ENCODE measurements at places on chromosomes 7 and 10.

DNA sequence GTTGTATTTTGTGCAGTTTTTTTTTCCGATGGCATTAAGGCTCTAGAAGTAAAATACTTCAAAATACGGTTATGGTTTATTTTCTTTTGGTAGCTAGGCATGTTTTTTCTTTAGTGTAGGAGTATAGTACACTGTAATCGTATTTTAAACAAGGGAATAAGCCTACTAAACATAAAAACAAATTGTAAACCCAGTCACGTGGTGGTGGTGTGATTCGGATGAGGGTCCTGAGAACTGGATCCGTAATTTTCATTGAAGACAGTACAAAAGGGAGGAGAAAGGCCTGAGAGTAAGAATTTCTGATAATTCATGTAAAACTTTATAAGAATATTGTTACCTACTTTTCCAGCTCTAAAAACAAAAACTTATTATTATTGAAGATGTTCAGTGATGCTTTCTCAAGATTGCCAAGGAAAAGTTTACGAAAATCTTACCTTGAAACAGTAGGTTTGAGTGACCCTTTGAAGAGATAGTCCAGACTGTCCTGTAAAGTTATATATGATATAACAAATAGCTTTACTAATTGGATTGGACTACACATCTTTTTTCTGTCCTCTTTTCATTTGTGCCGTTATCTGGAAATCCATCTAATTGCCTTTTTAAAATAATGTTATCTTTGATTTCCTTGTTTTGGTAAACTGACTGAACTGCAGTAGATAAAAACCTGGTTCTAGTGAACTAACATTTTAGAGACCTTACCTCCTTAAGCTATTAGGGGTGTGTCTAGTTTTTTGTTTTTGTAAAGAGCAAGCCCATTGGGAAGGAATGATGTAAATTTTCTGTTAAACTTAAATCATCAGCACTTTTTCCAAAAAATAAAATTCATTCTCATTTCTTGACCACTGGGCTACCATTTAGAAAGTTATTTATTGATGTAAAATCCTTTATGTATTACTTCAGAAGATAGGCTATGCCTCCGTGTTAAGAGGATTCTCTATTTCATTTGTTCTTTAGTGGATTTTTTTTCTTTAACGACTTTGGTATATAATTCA lies 1.0 kb upstream of the PBLD start:
- DNase-seq: no peak

DNA sequence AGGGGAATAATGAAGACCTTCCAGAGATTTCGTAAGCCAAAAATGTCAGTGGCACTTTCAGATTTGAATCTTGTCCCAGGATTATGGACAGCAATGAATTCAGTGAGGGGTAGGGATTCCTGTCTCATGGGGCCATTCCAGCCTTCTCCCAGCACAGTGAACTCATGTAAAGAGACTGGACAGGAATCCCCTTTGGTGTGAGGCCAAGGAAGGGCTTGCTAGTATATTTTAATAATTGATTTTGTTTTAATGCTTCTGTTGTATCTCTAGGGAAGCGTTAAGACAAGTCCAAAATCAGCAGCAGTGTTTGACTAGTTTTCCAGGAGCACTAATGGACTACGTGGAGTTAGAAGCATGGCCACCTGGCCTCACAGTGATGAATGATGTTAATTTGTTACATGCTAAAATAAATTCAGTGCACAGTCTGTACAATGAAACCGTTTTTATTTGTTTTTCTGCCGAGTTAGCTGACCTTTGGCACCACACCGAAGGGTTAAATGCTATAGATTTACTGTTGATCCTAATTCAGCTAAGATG lies 214.0 kb upstream of the DKK1 start:
- no peak for DNase-seq

DNA sequence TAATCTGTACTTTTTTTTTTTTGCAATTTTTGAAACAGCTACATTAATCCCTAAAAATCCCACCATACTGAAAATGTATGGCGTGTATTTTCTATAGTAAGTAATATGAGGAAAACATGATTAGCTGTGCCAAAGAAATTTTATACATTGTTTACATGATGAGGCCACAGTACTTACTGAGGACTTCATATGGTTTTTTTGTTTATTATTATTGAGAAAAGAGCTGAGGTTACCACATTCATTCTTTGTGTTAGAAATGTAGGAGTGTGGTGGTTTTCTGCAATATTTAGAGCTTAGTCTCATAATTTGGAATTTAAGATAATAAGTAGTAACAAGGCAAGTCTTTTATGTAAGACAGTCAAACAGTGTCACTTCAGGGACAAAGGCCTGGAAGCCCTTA lies 45.1 kb downstream of the SLC25A40 start:
- DNase-seq: no peak

GRCh38 chr7:81577642-81578340 lies 192.1 kb downstream of the HGF start:
- no peak for DNase-seq

- no peak for DNase-seq
Observed at GRCh38 chr7:157462419-157462771, 125.6 kb downstream of the DNAJB6 start.

DNA sequence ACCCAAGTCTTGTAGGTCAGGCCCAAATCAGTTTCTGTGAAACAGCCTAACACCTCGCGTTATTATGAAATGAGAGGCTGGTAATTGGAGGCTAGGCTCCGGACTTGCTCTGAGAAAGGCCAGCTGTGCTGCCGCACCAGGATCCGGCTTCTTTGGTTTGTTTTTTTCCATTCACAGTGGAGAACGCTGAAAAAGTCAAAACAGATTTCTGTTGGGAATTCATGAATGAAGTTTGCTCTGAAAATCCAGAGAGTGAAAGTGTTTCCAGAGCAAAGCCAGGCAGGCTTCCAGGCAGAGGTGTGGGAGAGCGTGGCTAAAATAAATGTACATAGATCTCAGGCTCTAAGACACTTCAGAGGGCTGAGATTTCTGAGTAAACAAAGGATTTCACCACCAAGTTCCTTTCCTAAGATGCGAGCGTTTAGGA lies 240.1 kb downstream of the TRIL start:
- DNase-seq: no peak

- no peak for DNase-seq
Observed at GRCh38 chr7:78148166-78148894, 349.8 kb downstream of the PHTF2 start.

GRCh38 chr10:1737222-1738061 lies at the start of gene ADARB2:
Gene ADARB2, minus strand, starts transcription at chr10:1737525.
- DNase-seq: no peak

GRCh38 chr10:89644691-89644966 lies 413 bp downstream of the PANK1 start:
- no peak for DNase-seq

GRCh38 chr7:35248576-35249536 lies 5.0 kb downstream of the TBX20 start:
- no peak for DNase-seq

DNA sequence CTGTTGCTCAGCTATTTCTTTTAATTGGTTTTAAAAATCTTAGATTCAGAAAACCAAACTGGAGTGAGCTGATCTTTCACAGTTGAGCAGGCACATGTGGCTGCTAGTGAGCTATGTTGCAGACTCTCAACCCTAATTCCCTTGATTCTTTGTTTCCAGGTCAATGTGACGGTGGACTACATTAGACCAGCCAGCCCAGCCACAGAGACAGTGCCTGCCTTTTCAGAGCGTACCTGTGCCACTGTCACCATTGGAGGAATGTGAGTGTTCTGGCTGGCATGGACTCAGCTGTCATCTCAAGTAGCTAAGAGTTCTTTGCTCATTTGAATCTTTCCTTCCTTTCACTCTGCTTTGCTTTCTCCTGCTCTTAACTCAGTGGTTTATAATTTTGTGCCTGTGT lies 187.1 kb downstream of the LRRC4 start:
- no peak for DNase-seq

DNA sequence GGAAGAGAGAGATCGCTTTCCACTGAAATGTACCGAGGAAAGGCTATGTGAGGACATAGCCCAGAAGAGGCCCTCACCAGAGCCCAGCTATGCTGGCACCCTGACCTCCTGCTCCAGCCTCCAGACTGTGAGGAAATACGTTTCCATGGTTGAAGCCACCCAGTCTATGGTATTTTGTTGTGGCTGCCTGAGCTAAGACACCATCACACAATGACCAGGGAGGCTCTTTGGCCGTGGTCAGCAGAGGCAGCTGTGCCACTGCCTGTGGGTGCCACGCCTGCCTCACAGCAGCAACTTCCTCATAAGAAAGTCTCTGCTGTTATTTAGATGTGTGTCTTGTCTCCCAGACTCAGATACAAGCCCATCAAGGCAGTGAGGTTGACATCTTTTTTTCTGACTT lies 182.7 kb upstream of the PLXNA4 start:
- DNase-seq: no peak

- no peak for DNase-seq
Observed at GRCh38 chr7:41261080-41261479, 441.8 kb downstream of the INHBA start.

- DNase-seq: no peak
Observed at GRCh38 chr10:13769946-13770345, 183.2 kb downstream of the PRPF18 start.

DNA sequence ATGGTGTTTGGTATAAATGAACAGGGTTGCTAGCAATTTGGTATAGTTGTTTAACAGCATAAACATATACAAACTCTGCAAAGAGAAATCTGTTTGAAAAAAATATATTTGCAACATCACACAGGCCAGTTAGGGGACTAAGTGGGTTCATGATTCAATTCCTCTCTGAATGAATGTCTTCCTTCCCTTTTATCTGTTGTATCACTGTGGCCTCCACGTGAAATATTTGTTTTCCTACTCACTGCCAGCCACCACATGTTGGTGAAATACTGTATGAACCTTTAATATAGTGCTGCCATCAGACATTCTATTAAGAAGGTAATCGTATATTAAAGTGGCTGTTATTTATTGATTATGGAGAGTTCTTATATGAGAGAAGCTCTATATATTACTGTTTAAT lies 157.0 kb downstream of the ARID5B start:
- no peak for DNase-seq

DNA sequence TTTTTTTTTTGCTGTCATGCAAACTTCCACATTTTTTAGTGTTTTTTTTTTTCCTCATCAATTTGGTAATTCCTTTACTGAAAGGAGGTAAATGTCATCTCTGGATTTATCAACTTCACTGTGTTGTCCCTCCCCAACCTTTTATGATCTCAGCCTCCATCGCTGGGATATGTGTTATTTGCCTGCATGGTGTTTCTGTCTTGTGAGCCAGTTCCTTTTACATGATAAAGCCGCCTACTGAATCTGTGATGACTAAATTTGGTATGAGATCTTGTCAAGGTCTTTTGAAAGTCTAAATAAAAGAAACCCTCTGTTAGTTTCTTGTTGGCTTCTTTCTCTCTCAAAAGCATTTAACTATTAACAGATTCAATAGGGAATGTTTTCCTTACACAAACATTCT lies 39.3 kb downstream of the TAS2R41 start:
- no peak for DNase-seq

DNA sequence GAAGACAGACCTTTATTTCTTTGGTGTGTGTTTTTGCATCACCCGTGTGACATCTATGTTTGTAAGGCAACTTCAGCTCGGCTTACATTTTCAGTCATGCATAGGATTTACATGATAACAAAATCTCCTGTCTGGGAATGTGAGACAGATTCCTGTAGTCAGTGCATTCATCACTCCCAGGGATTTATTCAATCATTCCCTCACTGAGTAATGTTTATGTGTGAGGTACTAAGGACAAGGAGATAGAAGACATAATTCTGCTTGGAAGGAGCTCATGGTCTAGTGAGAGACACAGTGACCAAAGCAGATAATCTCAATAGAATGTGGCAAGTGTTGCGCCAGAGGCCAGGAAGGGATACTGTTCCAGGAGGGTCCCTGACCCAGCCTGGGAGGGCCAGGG lies 35.2 kb upstream of the BMPER start:
- DNase-seq: no peak

GRCh38 chr10:121352231-121352855 lies 245.9 kb downstream of the FGFR2 start:
- no peak for DNase-seq
